ENCODE measurements at places on chromosomes 12 and 14. TPM values are rescaled to one million over a fixed set of nuclear protein-coding genes. Genes with fewer than 3 reads are reported as not detected.

OR10G3 gene
- not detected for total RNA-seq

TAS2R42 gene
- total RNA-seq = not detected

SLC10A1 gene
- total RNA-seq = not detected

ALDH6A1 gene
- total RNA-seq = 28.5 TPM

SMOC1 gene
- total RNA-seq = 29.8 TPM

GRCh38 chr12:107223821-107224220 lies 130.5 kb upstream of the CRY1 start:
- no peaks in the 10 kb centered on the region for H3K36me3 ChIP-seq
- H3K27ac ChIP-seq = no peak overlapping the region
- H3K4me1 ChIP-seq = no peaks in the 10 kb centered on the region
- no peak for DNase-seq
- H3K4me3 ChIP-seq = no peak overlapping the region
- H3K27me3 ChIP-seq = no peaks in the 10 kb centered on the region

- no peak overlapping the region for H3K27ac ChIP-seq
- H3K4me3 ChIP-seq = no peak overlapping the region
- H3K4me1 ChIP-seq = no peaks in the 10 kb centered on the region
- no peak for DNase-seq
Observed at GRCh38 chr12:85531341-85531740, 251.3 kb downstream of the ALX1 start.

GRCh38 chr14:71163842-71164629 lies 256.8 kb downstream of the PCNX1 start:
- H3K27me3 ChIP-seq = no peaks in the 10 kb centered on the region
- no peaks in the 10 kb centered on the region for H3K4me1 ChIP-seq
- H3K27ac ChIP-seq = no peak overlapping the region
- H3K4me3 ChIP-seq = no peak overlapping the region
- DNase-seq = no peak

DNA sequence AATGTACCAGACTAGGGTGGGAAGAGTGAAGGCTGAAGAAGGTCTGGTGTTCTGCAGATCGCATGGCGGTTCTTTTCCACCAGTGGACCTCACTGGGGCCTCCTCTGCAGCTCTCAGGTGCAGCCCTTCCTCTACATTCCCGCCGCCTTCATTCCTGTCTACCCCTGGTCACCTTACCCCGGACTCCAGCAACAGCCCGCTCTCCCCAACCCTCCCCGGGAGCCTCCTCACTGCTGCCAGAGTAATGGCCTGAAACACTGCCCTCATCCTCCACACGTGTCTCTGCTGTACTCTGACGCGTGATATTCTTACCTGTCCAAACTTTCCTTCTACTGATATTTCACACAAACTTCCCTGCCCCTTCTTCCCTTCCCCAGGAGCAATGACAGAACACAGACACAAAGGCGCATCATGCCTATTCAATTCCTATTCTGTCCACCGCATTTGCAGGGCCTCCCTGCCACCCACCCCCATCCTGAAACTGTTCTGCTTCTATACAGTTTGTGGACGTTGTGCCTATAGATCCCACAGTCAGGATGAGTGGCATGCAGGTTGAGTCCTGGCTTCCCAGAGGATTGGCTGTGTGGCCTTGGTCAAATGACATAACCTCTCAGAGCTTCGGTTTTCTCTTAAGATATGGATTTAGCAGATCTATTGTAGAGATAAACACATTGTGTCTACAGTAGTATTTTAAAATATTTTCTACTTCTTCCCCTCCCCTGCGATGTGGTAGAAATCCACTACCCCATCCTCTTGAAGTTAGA lies 1.7 kb upstream of the NUAK1 start:
- no peaks in the 10 kb centered on the region for H3K36me3 ChIP-seq
- peak overlapping the region; percentile 75 for H3K4me3 ChIP-seq
- H3K4me1 ChIP-seq = peaks cover 24% of the 10 kb centered on the region
- DNase-seq = no peak
- no peaks in the 10 kb centered on the region for H3K27me3 ChIP-seq
- H3K27ac ChIP-seq = peak overlapping the region; percentile 97

GRCh38 chr14:103707329-103708263 lies 7.7 kb downstream of the XRCC3 start:
- peak overlapping the region; percentile 17 for H3K27ac ChIP-seq
- H3K36me3 ChIP-seq = peaks cover 29% of the 10 kb centered on the region
- peaks cover 15% of the 10 kb centered on the region for H3K4me1 ChIP-seq
- H3K4me3 ChIP-seq = no peak overlapping the region

DNA sequence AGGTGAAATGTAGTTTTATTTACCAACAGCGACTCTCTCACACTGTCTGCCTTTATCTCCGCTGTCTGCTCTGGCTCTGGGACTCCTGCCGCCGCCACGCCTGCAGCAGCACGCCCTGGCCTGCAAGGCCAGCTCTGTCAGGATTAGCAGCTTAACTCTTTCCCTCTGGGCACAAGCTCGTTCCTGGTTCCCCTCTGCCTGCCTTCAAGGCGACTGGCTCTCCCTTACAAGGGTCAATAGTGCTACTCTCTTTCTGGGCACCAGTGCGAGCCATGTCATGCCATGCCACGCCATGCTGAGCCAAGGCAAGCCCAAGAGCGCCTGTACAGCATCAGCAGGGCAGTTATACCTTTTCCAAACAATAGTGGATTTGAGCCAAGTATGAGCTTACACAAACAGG lies 3.6 kb upstream of the CLEC2B start:
- no peak overlapping the region for H3K4me3 ChIP-seq
- no peak overlapping the region for H3K27ac ChIP-seq
- no peak for DNase-seq
- H3K36me3 ChIP-seq = no peaks in the 10 kb centered on the region
- no peaks in the 10 kb centered on the region for H3K4me1 ChIP-seq

DNA sequence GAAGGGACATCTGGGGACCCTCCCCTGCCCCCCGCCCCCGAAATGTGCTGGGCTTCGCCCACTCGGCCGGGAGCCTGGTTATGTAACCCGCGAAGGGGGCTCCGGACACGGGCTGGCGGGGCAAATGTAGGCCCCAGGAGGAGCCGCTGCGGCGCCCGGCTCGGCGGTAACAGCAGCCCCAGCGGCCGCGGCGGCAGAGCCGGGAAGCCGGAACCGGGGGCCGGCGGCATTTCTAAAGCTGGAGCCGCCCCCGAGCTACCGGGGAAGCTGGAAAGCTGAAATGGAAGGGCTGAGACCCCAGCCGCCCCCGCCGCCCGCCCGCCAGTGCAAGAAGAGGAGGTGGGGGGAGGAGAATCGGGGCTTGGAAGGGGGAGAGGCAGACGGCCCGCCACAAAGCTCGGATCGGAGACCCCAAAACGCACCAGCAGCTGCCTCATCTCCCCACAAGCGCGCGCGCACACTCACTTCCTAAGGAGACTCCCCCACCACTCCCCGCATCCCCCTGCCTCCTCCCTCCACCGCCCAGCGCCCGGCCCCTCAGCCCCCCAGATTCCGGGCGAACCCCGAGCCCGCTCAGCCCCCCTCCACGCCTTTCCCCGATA lies 1.5 kb downstream of the KDM2B start:
- H3K36me3 ChIP-seq = peaks cover under 1% of the 10 kb centered on the region
- peaks cover 58% of the 10 kb centered on the region for H3K4me1 ChIP-seq
- peak overlapping the region; percentile 84 for H3K4me3 ChIP-seq
- no peaks in the 10 kb centered on the region for H3K27me3 ChIP-seq
- H3K27ac ChIP-seq = peak overlapping the region; percentile 45
- no peak for DNase-seq

DNA sequence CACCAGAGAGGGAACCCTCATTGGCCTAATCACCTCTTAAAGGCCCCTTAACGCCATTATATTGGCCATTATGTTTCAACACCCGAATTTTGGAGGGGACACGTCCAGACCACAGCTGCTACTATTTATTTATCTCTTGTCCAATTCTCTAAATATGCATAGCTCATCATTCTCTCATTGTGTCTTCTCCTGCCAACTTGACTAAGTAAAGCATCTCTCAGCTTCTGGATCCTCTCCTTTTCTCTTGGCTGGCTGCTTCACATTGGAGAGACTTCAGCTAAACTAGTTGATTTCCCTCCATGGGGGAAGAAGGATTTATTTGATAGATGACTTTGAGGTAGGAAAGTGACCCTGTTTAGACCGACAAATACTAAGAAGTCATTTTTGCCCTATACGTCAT lies 120.4 kb upstream of the KRR1 start:
- H3K27me3 ChIP-seq = no peaks in the 10 kb centered on the region
- H3K36me3 ChIP-seq = no peaks in the 10 kb centered on the region
- H3K4me3 ChIP-seq = no peak overlapping the region
- no peak for DNase-seq
- H3K27ac ChIP-seq = no peak overlapping the region

GRCh38 chr14:64407329-64407728 lies 19.2 kb downstream of the MTHFD1 start:
- peaks cover 4% of the 10 kb centered on the region for H3K36me3 ChIP-seq
- no peak for DNase-seq
- H3K4me3 ChIP-seq = no peak overlapping the region

- H3K4me3 ChIP-seq = peak overlapping the region; percentile 72
- H3K36me3 ChIP-seq = peaks cover 15% of the 10 kb centered on the region
- peaks cover 17% of the 10 kb centered on the region for H3K4me1 ChIP-seq
- H3K27me3 ChIP-seq = no peaks in the 10 kb centered on the region
- DNase-seq = no peak
- H3K27ac ChIP-seq = peak overlapping the region; percentile 71
Observed at GRCh38 chr12:107684990-107685359, 624 bp upstream of the PWP1 start.

GRCh38 chr12:52942901-52943181 lies 6.1 kb upstream of the KRT18 start:
- H3K27ac ChIP-seq = no peak overlapping the region
- H3K4me3 ChIP-seq = no peak overlapping the region
- no peaks in the 10 kb centered on the region for H3K36me3 ChIP-seq
- no peaks in the 10 kb centered on the region for H3K27me3 ChIP-seq
- DNase-seq = no peak

Data from thoracic aorta (tissue), 2 donors.